ENCODE measurements at places on chromosomes 5 and 9.

DNA sequence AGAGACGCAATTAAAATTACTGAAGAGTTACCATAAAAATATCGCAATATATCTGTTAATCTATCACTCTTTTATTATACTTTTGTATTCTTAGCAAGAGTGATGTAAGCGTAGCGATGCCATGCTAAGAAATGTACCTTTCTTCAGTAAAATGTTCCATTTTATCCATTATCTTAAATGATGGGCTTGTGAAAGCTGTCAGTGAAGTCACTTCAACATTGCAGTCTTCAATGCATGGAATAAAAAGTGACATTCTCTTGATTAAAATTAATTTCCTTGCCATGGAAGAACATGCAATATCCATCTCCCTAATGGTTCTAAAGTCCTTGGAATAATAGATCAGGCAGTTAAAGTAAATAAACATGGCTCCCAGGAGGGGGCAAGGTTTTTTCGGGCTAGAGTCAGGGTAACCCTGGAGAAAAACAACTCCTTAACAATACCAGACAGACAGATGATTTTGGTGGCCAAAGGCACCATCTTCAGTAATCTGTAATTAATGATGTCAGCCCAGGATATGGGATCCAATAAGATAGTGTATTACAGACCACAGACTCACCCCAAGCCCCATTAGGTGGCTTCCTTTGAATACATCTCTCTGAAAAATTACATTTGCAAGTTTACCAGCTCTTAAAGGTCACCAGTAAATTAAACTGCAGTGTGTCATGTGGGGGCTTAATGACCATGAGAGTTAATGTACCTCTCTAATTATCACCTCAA lies 677.1 kb downstream of the DTWD2 start:
- no peak for DNase-seq

- no peak for DNase-seq
These were observed 12.2 kb downstream of the AKNA start for GRCh38 chr9:114375386-114376175.

- DNase-seq: no peak
These were observed 179.7 kb downstream of the PAPPA start for GRCh38 chr9:116333254-116333653.

DNA sequence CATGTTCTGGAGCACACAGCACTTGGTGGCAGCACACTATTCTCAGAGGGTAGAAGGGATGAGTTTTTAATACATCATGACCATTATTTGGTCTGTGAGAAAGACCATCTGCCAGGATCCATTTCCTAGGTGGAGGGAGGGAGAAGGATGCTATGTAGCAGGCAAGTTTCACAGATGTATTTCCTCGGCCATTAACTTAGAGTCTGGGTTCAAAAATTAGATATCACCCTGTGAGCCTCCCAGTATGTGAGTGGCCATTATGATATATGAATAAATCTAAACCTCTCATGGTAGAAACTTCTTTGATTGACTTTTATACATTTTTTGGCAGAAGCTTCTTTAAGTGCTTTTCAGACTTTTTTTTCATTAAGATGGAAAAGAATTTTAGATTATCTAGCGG lies 133.9 kb downstream of the SREK1 start:
- no peak for DNase-seq

- no peak for DNase-seq
These were observed 59.2 kb downstream of the CCDC192 start for GRCh38 chr5:127762412-127762811.

- DNase-seq: no peak
These were observed 214.2 kb downstream of the FSTL4 start for GRCh38 chr5:133397990-133398645.

DNA sequence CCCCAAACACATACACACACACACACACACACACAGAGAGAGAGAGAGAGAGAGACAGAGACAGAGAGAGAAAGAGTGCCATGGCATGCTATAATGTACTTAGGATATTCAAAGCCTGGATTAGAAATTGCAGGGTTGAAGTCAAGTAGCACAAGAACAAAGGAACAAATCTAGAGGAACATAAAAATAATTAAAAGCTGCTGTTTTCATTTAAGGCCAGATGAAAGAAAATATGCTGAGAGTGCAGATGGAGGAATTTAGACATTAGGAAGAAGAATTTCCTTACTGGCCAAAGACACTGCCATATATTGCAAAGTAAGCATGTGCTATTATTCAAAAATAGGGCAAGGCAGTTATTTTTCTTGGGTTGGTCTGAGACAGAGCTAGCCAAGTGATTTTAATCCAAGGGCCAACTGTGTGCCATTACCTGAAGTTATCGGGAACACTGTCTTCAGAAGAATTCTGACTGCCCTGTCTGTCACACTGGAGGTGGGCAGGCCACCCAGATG lies 31.7 kb downstream of the HSD17B3 start:
- DNase-seq: no peak

GRCh38 chr5:77012601-77013000 lies 17.6 kb upstream of the AGGF1 start:
- no peak for DNase-seq

GRCh38 chr9:27683181-27683580 lies 109.9 kb upstream of the C9orf72 start:
- no peak for DNase-seq

GRCh38 chr5:106865279-106865678 lies 805.5 kb downstream of the EFNA5 start:
- DNase-seq: no peak

DNA sequence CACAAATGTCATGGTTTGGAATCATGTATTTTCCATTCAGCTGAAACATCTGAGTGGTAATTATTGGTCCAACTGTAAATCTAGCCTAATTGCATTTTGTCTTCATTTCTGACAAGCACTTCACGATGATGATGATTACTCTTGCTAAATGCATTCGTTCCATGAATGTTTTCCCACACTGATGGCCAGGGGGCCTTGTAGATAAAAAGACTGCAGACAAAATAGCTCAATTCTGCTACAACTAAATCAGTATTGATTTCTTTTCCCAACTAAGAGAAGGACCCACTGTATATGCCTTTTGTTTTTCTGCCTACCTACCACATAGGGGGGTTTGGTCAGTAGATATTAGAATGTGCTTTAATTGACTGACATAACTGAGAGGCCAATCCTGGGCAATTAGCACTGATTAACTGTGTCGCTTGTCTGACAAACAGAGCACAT lies 1351.3 kb upstream of the NUDT12 start:
- DNase-seq: no peak

DNA sequence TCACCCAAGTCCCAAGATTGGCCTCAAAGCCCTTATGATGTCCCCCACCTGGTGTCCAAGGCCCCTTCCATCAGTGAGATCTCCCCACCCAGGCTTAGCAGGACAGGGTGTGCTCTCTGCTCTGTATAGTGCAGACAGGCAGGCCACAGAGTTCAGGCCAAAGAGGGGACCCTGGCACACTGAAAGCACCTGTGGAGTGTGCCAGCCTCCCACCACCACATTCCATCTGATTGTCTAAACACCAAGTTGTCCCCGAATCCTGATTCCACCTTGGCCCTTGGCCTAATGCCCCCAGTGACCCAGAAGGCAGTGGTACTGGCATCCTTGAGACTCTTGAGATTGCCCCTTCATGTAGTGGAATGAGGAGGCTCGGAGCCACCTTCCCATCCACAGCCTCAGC lies 5.4 kb downstream of the SPINK4 start:
- DNase-seq: no peak

- no peak for DNase-seq
These were observed 153.5 kb downstream of the RAPGEF6 start for GRCh38 chr5:131481569-131481968.

DNA sequence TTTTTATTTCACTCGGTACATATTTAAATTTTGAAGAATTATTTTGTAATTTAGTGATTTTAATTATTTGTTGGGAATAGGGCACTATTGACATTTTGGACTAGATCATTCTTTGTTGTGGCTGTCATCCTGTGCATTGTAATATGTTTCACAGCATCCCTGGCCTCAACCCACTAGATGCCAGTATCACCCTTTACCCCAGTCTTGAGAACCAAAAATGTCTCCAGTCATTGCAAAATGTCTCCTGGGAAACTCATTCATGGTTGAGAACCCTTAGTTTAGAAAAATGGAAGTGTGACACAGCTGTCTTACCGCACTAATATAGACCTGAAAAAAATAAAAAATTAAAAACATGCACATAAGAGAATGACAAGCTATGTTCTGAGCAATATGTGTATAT lies 88.4 kb upstream of the CCDC152 start:
- DNase-seq: no peak

All from effector memory CD4-positive, alpha-beta T cell (primary cell).